ENCODE measurements at places on chromosomes 6 and 20.
A peak's percentile ranks its signal among the peaks of the same experiment; 100 is the strongest.

- DNase-seq = no peak
Measured at GRCh38 chr20:17768271-17768670, 68.5 kb downstream of the BANF2 start.

GRCh38 chr20:47356526-47357295, at the start of gene ZMYND8:
TSS of gene ZMYND8 (minus strand) at chr20:47356699. CDS start at chr20:47356670, 29 bp downstream.
- peak; percentile 89 for DNase-seq

DNA sequence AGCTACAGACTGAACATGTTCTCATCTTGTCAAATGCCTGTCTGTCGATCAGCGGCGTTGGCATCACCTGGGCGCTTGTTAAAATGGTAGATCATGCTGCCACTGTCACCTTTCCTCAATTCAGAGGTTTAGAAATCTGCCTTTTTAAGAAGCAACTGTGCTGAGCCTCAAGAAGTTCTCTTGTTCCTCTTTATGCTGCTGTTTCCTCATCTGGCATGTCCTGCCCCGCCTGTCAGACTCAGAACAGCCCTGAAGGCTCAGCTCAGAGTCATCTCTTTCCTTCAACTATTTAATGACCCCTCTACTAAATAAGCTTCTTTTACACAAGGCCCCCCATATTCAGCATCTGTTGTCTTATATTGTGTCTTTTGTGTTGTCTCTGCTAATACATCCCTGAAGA, 368.2 kb downstream of the EPM2A start:
- DNase-seq = no peak

DNA sequence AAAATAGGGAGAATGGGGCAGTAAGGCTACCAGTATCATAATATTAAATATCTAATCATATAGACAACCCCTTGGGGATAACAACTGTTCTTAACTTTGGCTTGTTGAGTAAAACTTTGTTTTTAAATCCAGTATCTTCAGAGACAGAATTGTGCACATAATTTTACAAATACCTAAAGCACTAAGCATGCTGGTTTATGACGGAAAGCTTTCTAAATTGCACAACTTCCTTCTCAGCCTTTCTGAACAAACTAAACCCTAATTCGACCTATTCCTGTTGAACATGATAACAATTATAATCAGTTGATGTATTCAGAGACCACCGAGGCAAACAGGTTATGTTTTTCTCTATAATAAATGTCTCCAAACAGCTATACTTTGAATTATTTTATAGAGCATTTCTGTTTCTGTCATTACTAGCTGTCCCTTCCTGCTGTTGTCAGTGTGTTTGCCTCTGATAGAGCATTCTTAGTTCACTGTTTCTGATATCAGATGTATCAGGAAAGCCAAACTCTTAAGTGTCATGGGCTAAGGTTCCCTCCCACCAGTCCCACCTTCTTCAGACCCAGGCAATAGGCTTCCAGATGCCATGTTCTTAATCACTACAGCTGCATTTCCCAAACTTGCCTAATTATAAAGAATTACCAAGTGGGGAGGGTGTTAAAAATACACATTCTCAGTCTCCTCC, 8.7 kb downstream of the ZHX3 start:
- DNase-seq = peak; percentile 69

DNA sequence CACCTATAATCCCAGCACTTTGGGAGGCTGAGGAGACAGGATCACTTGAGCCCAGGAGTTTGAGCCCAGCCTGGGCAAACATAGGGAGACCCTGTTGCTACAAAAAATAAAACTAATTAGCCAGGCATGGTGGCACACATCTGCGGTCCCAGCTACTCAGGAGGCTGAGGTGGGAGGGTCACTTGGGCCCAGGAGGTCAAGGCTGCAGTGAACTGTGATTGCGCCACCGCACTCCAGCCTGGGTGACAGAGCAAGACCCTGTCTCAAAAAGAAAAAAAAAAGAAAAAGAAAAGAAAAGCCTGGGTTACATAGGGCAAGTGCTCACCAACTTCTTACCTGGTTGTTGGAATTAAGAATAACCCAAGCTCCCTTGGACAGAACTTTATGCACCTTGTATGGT, 14.6 kb upstream of the MYB start:
- DNase-seq = no peak

DNA sequence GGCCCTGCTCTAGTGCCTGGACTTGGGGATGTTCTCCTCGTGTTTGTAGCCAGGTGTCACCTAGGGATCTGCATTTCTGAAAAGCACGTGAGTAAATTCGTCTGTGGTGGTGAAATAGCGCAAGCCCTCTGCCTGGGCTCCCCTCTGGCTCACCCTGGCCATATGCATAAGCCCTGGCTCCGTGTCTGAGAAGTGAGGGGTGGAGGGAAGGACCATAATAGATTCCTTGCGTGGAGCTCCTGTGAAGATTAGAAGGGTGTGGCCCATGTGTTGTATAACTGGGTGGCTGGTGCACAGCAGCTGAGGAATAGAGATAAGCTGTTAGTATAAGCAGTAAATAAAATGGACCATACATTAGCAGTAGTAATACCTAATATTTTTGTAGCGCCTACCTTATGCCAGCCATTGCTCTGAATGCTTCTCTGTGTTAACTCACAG, 4.8 kb downstream of the BCAS1 start:
- DNase-seq = no peak

DNA sequence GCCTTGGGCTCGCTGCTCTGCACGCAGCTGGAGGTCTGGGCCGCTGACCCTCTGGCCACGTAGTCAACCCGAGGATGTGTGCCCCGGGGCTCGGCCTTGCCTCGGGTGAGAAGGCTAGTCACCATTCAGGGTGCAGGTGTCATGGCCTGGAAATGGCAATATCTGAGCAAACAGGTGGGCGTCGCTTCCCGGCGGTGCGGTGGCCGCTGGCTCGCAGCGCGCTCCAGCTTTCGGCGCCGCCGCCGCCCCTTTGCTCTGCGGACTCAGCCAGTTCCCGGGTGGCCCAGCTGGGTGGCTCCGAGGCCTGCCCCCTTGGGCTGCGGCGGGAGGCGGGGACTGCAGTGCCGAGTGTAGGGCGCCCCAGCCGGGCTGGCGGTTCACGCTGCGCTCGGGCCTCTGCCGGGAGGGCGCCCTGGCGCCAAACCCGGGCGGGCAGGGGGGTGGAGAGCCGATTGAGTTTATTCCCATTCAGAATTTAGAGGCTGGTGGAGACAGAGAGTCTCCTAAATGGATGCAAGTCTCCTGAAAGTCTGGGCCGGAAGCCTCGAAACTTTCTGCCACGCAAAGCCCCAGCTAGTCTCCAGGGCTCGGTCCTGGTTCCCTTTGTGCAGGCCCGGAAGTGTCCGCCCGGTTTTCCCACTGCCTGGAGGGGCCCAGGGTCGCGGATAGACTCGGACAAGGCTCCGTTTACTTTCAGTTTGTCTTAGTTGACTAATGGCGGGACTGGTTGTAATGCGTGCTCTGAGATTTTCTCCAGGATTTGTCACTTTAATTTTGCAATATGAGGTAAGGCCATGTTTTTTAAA, 11.3 kb upstream of the TFAP2A start:
- peak; percentile 44 for DNase-seq

GRCh38 chr20:62211216-62211615, 8.9 kb downstream of the HRH3 start:
- DNase-seq = no peak

- no peak for DNase-seq
Measured at GRCh38 chr6:160424256-160424655, 76.1 kb downstream of the SLC22A3 start.

DNA sequence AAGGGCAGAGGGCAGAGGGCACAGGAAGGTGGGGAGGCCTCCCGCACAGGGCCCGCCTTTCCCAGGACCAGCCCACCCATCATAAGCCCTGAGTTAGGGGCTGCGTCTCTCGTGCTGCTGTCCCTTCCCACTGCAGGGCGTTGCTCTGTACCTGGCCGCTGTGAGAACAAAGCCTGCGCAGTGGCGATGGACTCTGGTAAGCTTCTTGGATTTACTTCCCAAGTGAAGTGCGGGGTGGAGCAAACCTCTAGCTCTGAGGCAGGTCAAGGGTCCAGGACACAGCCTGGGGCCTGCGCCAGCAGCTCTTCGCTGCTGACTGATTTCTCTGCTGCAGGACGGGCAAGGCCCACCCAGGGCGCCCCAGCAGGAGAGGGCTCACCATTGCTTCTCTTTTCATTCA, 23.9 kb downstream of the INSM1 start:
- no peak for DNase-seq

DNA sequence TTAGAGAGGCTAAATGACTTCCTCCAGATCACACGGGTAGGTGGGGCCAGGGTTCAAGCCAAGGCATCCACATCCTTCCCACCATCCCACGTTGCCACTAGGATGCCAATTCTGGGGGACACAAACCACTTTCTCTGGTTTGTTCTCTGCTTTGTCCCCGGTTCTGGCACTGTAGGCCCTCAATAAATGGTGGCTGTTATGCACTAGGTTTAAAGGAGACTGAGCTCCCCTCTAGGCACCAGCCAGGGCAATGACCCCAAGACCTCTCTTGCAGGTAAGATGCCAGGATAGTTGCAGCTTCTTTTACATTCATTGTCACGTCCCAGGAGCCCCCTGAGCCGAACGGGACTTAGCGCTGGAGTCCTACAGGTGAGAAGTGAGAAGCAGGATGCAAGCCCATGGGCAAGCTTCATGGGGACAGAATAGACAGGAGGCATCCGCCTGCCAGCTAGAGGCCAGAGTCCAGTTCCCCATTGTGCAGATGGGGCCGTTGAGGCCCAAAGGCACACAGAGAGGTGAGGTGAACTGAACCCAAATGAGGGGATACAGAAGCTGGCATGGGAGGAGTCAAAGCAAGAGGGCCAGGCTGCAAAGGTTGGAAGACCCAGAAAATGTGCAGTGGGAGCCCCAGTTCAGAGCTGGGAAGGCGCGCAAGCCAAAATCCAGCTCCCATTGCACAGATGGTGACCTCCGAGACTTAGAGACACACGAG, 677 bp downstream of the PXMP4 start:
- DNase-seq = no peak

DNA sequence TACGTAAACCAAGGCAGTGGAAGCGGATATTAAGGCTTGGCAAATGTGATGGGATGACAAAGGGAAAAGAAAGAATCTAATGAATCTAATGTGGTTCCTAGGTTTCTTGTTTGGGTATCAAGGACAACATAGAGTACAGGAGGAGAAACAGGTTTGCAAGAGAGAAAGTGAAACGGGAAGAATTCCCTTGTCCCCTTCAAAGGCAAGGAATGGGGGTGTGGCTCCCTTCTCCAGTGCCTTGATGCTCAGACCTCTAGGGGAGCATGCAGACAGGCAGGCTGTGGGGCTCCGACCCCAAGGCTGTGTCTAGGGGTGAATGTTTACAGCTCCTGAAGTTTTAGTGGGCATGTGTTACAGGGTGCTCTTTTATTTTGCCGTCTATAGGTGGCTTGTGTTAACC, 317.5 kb upstream of the HSF2 start:
- DNase-seq = no peak

- peak; percentile 82 for DNase-seq
Measured at GRCh38 chr6:111791415-111791814, 81.8 kb downstream of the FYN start.

GRCh38 chr6:84651583-84651982, 112.8 kb downstream of the TBX18 start:
- DNase-seq = no peak

GRCh38 chr20:35991142-35991771, 22.9 kb downstream of the CNBD2 start:
- DNase-seq = peak; percentile 21

GRCh38 chr20:25525867-25526266, 59.5 kb downstream of the NINL start:
- DNase-seq = peak; percentile 97

GRCh38 chr20:6908673-6909072, 141.2 kb downstream of the BMP2 start:
- DNase-seq = no peak

GRCh38 chr6:150539568-150539967, 60.1 kb upstream of the PLEKHG1 start:
- no peak for DNase-seq

DNA sequence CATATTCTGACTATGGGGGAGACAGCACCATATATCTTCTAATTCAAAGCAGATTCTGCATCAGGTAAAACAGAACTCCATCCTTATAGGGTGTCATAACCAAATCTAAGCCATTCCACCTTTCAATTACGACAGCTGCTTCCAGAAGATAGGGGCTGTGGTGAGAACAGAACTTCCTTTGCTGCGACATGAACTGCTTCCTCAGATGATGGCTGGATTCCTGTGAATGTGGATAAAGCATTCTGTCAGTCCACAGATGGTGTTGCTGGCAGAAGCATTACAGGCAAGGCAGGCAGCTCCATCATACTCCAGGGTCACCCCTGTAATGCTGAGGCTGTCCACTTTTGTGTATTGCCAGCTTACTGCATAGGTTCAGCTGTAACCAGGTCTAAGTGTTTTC, 172.1 kb upstream of the PROKR2 start:
- DNase-seq = no peak

GRCh38 chr20:48795732-48796131, 32.1 kb downstream of the PREX1 start:
- DNase-seq = peak; percentile 33

DNA sequence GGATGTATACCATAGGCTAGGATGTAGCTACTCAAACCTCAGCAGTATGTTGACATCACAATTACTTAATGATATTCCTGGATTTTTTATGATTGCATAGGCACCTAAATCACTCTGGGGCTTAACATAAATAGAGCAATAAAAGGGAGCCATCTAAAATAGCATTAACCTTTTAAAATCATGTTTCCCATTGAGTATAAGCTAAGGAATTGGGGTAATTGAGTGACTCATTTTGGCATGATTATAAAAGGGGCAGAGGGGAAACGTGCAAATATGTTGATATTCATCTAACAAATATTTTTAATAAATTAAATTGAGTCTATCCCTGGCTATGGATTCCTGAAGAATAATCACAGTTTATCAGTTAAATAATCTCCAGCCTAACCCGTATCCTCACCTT, 74.0 kb upstream of the ADGRF1 start:
- DNase-seq = no peak

DNA sequence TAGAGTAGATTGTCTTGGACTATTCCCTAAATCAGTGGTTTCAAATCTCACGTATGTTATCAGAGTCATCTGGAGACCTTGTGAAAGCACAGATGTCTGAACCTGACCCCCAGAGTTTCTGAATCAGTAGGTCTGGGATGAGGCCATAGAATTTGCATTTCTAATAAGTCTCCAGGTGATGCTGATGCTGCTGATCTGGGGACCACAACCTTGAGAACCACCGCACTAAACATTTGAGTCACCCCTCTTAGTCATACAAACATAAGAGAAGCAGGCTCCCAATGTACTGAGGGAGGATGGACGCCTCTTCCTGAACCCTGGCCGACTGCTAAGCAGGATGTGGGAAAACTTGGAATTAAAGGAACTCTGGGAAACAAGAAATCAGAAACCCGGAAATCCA, 187.8 kb upstream of the PRDM1 start:
- DNase-seq = peak; percentile 90

GRCh38 chr20:58985656-58986055, 4.6 kb downstream of the NELFCD start:
- peak; percentile 30 for DNase-seq

Measured in AG10803 (cell line).